Neuronal stem cell (in vitro differentiated cells): ENCODE measurements at places on chromosomes 6 and 20.

- no peak for DNase-seq
These were observed 131.4 kb downstream of the BTBD9 start for GRCh38 chr6:38508286-38508685.

DNA sequence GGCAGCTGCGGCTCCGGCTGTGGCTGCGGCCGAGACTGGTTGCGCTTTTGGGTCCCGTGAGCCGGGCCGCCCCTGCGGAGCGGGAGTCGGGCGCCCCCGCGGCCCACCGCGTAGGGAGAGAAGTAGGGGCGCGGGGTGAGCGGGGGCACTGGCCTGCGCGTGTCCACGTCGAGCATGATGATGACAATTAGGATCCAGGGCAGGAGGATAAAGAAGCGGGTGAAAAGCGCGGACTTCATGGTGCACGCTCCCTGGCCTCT lies 739 bp downstream of the B3GAT2 start:
- DNase-seq = no peak

DNA sequence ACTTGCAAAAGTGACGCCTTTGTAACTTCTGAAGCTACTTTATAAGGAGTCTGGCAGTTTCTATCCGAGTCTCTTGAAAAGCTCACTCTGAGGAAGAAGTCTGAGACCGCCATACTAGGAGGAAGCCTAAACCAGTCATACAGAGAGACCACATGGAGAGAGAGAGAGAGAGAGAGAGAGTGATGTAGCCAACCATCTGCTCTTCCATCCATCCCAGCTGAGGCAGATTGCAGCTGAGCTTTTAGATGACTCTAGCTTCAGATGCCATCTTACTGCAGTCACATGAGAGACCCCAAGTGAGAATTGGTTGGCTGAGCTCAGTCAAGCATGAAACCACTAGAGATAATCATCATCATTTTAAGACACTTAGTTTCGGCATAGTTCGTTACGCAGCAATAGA lies 15.0 kb upstream of the DTNBP1 start:
- no peak for DNase-seq

DNA sequence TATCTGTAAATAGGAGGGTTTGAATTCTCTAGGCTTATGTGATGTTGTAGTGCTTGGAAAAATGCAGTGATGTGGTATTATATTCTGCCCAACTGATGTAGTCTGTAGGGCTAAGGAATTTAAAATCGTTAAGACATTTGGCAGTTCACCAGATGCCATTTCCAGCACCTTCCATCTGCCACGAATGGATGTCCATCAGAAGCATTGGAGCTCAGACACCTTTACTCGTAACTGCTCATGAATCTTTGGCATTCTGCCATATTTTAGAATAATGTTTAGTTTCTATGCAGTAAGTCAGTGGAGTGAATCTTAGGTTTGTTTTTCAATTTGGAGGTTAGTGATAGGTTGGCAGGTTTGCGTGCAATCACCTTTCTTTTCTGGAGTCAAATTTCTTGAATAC lies 2.4 kb upstream of the SYTL3 start:
- no peak for DNase-seq

- no peak for DNase-seq
These were observed 26.4 kb upstream of the PHACTR3 start for GRCh38 chr20:59577809-59578435.

DNA sequence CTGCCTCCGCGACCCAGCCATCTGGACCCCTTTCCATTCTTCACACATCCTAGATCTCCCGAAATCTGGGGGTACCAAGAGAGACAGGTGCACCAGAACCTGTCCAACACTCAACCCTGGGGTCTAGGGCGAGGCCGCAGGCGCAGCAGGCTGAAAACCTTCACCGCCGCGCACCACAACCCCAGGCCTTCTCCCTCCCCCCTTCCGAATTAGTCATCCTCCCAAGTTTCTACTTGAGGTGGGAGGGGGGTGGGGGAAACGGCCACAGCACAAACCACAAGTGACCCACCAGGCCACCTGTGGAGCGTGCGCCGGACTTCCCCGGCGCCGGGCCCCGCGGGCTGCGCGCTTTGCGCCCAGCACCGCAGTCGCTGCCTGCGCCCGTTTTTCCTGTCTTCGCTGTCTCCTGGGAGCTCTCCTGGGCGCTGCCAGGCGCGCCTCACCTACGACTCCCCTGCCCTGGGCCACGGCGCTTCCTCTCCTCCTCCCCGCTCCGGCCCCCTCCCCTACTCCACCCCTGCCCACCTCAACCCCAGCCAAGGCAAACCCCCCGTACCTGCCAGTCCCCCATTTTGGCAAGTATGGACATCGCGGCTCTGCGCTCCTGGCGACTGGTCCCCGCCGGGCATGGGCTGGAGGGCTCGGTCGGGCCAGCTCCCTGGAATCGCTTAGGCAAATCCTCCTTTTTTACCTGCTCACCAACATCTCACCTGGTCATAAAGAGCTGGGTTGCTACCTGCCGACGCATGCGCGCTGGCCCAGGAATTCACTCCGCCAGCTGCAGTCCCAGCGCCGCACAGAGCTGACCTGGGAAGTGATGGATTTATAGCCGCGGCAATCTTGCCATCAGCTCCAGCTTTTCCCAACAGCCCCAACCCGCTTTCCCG lies 4.2 kb upstream of the TFAP2A start:
- DNase-seq = no peak

- DNase-seq = no peak
These were observed 92.2 kb downstream of the MCHR2 start for GRCh38 chr6:99901596-99902384.

DNA sequence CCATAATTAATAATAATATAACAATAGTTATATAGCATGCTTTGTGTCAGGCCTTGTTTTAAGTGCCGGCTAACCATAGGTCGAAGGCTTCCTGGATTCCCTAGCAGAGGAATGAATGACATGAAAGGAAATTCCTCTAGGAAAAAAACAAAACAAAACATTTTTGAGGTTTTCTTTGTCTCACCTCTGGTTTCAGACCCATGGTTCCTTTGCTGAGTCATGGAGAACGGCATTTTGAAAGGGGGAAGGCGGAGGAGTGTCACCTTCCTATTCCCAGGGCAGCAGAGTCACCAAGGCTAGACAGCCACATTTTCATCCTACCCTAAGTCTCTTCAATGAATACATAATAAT lies 25.3 kb upstream of the CCND3 start:
- peak; percentile 35 for DNase-seq

DNA sequence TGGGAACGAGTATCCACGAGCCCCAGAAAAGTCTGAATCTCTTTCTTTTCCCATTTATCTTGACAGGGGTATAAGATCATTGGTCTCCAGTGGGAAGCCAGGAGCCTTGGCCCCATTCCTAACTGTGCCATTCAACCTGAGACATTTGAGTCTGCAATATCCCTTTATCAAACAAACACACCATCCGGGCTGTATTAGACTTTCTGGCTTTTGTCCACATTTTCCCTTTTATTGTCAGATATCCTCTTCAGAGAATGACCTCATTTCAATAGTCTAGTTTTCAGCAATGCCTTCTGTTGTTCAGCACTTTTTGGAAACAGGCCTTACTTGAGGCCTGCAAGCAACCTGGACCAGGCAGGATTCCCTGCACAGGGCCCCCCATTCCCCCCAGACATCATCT lies 15.7 kb downstream of the BPIFA1 start:
- DNase-seq = no peak

DNA sequence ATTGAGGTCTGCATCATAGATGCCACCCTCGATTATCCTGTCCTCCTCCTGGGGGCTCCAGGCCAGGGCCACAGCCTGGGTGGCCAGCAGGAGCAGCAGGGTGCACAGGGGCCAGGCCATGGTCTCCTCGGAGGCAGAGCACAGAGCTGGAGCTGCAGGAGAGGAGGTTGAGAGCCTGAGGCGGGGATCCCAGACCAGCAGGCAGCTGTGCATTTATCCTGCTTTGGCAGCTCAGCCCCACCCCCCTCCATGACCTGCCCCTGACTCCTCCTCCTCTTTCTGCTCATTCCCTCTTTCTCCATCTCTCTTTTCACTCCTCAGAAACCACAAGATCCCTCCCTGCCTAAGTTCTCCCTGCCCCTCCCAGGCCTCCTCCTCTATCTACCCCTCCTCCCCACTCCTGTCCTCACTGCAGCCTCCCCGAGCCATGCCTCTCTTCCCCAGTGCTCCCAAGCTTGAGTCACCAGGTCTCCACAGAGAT lies at the start of gene CST2:
TSS of gene CST2 (minus strand) at position 189 of the 481 bp plus-strand sequence. CDS start at position 120, 69 bp downstream.
- DNase-seq = no peak

DNA sequence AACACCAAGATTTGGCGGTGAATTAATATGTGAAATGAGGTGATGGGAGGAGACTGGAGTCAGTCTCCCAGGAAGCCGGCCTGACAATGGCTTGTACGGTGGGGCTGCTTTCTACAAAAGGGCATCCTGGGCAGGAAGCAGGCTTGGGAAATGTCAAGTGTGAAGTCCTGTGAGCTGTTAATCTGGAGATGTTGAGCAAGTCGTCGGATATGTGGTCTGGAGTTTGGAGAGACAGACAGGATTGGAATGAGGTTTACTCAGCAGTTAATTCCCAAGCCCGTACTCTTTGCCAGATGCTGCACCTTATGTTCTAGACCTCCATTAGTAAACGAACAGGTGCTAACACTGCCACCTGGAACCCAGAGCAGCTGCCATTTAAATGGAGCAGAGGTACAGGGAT lies 107.7 kb upstream of the FOXC1 start:
- DNase-seq = no peak

GRCh38 chr6:89807581-89807980 lies 12.0 kb downstream of the MDN1 start:
- no peak for DNase-seq

DNA sequence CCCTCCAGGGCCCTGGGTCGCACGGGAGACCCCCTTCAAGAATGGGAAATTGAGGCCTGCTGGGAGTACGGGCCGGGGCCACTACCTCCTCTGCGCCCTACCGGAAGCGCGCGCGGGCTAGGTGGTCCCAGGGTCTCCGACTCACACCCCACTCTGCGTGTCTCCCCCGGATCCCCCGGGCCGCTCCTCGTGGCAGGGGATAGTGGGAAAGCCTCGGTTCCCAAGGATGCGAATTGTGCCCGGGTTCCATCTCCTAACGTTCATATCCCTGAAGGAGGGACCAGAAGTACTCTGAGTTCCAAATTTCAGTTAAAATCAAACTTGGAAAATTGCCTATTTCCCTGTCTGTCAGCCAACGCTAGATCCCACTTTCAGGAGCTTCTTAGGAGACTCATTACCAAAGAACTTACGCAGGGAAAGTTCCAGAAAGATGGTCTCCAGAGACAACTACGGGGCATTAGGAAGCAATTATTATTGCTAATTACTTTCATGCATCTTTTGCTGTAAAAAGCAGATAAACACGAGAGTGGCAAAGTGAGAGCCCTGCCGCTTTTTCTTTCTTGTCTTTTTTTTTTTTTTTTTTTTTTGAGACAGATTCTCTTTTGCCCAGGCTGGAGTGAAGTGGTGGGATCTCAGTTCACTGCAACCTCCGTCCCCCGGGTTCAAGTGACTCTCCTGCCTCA lies 858 bp downstream of the FAM83D start:
- no peak for DNase-seq

DNA sequence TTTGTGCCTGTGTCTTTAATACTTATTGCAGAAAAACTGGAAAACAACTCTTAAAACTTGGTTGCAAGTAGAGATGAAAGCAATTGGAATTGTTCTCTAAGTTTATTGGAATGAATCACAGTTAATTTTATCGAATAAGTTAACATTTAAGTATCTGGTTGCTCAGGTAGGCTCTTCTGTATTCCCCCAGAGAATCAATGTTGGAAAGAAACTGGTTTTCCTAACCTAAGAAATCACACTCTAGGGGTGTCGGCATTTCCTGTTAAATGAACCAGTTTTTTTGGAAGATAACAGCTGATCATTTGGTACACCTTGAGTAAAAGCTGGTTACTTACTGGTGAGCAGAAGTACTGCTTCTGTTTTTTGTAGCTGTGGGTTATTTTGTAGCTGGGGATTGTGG lies 5.2 kb downstream of the TFAP2C start:
- no peak for DNase-seq

DNA sequence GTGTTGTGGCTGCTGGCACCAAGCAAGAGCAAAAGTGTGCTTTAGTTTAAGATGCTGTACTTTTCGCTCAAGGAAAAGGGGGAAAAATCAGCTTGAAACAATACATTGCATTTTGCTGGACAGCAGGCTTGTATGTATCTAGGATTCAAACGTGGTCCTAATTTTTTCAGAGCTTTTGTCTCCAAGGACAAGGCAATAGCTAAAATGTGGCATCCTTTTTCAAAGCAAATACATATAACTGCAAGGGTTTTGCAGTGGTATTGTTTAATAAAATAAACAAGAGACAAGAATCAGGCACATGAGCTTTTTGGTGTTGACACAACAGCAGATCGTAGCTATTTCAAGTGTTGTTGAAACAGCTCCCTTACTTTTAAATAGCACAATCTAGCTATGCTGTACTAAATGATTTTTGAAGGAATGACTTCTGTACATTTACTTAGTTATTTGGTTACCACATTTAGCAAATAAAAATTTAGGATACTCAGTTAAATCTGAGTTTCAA lies 137.0 kb upstream of the HEY2 start:
- DNase-seq = no peak

DNA sequence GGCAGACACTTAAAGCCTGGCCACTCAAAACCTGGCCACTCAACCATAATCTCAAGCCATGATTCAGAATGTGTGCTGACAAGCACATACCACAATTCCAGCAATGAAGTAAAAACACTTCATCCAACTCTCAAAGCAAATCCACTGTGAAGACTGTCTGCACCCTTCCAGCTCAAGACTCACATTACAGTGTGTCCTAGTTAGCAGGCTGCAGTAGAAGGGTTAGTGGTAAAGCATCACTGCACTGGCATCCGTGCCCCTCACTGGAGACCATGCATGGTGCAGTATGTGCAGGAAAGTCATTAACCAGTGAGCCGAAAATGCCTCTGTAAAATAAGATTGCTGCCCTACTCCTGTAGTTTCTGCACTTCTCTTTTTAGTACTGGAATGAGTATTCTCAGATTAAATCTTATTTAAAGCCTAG lies 43.4 kb downstream of the SLC23A2 start:
- DNase-seq = no peak

DNA sequence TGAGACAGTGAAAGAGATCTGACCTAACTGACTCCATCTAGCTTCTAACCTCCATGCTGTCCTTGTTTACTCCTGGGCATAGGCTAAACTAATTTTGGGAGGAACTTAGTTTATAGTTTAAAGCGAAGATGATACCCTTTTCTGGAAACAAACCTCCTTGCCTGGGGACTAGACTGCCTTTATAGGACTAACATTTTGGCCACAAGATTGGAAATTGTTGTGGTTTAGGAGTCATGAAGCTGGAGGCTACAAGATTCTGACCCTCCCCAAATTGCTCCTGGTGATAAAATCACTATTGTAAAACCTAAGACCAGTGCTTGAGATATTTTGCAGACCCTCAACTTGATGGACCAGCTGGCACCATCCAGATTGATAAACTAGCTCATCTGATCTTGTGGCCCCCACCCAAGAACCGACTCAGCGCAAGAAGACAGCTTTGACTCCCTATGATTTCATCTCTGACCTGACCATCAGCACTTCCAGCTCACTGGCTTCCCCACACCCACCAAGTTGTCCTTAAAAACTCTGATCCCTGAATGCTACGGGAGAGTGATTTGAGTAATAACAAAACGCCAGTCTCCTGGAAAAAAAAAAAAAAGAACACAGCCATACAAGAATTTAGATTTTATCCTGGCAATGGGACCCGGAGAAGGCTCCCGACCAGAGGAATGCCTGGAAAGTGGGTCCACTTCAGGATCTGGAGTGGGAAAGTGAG lies 63.0 kb downstream of the ABHD12 start:
- DNase-seq = no peak

- no peak for DNase-seq
These were observed 69.5 kb downstream of the CYP39A1 start for GRCh38 chr6:46583081-46583480.

- DNase-seq = no peak
These were observed 2.2 kb downstream of the TFAP2B start for GRCh38 chr6:50820869-50821264.

- DNase-seq = no peak
These were observed 773.4 kb downstream of the KIF16B start for GRCh38 chr20:15799871-15800270.

GRCh38 chr6:125950293-125950692 lies 6.3 kb upstream of the HINT3 start:
- no peak for DNase-seq
